Stimulated activated CD4-positive, alpha-beta T cell treated with anti-CD3 and anti-CD28 coated beads, Interleukin-1b, Interleukin-23, amount 100 ng/mL, for 4 hours (primary cell): ENCODE measurements at places on chromosomes 1 and 21.

DNA sequence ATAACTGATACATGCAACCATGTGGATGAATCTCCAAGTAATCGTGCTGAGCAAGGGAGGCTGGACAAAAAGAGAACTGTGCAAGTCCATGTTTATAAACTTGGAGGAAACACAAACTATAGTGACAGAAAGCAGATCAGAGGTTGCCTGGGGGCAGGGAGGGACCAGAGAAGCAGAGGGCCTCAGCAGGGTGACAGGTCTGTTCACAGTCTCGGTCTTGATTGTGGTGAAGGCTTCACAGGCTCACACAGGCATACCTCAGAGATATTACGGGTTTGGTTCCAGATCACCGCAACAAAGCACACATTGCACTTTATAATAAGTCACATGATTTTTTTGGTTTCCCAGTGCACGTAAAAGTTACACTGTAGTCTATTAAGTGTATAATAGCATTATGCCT lies 28.5 kb downstream of the ACOT7 start:
- DNase-seq, result no peak

GRCh38 chr1:50272912-50273311 lies 150.3 kb downstream of the DMRTA2 start:
- no peak for DNase-seq

GRCh38 chr1:78348496-78349284 lies 142.1 kb upstream of the PTGFR start:
- DNase-seq, result no peak

DNA sequence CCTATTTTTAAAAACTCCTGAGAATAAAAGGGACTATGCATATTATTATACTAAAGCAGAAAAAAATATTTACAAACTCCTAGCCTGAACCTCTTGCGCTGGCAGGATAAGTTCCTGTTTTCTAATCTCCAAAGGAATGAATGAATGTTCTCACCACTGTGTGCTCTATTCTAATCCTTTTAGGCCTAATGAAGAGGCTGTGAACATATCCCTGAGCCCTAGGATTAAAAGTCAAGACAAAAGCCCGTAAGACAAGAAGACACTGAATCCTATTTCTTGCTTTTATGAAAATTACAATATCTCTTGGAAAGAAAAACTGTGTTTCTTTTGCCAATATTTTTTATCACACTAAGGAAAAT lies 317.5 kb downstream of the HHAT start:
- no peak for DNase-seq

DNA sequence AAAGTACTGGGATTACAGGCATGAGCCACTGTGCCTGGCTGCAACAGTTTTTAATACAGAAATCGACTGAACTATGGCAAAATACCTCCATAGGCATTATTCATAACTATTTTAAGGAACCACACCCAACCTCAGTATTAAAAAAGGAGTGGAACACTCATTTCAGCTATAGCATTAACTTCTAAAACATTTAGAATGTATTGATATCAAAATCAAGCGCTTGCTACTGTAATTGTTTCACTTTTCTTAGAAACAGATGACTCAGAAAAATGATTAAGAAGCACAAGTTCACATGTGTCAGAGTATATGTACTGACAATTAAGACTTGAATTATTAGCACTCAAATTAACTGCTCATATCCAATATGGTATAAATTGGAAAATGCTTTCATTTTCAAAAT lies 15.1 kb downstream of the AIDA start:
- no peak for DNase-seq

GRCh38 chr1:2317230-2318065 lies 73.9 kb downstream of the MORN1 start:
- no peak for DNase-seq

- no peak for DNase-seq
These were observed 106.6 kb downstream of the OMA1 start for GRCh38 chr1:58439946-58440345.

DNA sequence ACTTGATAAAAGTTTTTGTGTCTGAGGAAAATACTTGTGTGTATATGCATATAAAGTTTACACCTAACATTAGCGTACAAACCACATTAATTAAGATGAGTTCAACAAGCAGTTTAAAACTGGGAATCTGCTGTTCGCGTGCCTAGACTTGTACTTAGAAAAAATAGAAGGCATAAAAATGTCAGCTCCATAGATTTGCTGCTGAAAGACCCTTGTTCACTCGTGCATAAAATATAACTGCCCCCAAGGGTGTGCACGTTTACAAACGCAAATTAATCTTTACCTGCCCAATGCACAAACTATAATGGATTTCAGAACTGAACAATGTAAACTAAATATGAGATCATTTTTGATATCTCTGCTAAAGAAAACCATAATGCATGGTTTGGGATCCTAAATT lies 392.3 kb upstream of the ADGRL2 start:
- no peak for DNase-seq

DNA sequence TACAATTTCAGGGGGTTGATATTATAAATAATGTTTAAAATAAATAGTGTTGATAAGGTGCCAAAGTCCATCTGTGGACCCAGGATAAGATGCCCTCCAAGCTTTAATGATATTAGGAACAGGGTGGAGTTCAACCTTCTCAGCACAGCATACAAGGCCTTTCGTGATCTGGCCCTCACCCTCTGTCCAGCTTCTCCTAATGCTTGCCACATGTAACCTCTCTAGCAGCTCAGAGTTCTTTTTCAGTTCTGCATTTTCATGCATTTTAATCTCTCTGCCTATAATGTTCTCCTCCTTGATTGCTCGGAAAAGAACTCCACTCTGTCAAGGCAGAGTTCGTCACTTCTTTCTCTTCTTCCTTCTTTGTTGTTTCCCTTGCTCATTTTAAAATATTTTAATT lies 21.4 kb upstream of the SMAP2 start:
- no peak for DNase-seq

DNA sequence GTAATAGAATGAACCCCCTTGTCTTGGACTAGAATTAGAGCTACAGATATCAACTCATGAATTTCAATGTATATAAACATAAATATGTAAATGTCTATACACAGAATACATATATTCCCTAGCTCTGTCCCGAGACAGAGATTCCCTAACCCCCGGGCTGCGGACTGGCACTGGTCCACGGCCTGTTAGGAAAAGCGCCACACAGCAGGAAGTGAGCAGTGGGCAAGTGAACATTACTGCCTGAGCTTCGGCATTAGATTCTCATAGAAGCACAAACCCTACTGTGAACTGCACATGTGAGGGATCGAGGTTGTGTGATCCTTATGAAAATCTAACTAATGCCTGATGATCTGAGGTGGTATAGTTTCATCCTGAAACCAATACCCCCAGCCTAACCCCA lies 51.2 kb downstream of the PIK3R3 start:
- no peak for DNase-seq

GRCh38 chr1:29239142-29239541 lies 2.8 kb downstream of the PTPRU start:
- no peak for DNase-seq

DNA sequence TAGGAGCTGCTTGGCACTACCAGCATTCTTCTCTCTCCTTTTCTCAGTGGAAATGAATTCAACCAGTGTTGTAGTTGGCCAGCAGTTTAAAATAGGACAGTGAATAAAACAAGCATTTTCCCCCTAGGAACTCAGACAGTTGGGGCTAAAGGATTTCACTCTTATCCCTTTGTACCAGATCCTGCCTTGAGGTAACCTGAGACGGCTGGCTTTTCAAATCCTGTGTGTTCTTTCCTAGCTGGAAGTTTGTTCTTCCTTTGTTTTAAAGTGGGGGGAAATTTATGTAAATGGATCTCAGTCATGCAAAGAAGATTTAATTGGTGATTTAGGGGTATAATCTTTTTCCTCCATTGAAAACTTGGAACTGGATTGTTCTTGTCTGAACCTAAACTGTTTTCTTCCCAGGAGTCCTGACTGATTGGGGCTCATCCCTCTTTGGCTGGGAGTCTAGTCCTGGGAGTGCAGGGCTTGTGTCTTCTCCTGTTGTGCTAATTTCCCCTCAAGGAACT lies 23.3 kb downstream of the ZP4 start:
- DNase-seq, result no peak

DNA sequence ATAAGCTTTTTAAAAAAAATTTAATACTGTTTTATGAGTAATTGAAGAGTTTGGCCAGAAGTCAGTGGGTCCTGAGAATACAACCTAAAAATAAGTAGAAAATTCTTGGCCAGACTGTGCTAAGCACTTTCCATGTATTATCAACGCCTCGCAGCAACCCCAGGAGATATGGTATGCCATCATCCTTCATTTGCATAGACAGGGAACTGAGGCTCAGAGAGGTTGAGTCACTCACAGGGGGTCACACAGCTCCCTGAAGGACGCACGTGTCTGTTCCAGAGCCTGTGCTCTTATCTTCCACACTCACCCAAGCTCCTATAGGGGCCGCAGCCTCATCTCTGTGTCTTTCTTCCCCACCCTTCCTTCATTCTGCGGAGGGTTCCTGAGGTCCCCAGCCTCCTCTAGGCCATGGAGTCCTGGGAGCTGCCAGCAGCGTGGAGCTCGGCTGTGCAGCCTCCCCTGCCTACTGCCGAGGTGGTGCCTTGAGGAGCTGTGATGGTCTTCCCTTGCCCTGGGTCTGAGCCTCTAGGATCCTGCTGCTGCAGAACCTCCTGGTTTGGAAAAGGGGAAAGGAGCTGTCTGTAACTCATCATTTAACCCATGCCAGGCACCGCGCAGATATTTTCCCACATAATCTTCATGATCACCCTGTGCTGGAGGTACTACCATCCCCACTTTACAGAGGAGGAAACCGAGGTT lies 30.3 kb upstream of the ECE1 start:
- DNase-seq, result no peak

DNA sequence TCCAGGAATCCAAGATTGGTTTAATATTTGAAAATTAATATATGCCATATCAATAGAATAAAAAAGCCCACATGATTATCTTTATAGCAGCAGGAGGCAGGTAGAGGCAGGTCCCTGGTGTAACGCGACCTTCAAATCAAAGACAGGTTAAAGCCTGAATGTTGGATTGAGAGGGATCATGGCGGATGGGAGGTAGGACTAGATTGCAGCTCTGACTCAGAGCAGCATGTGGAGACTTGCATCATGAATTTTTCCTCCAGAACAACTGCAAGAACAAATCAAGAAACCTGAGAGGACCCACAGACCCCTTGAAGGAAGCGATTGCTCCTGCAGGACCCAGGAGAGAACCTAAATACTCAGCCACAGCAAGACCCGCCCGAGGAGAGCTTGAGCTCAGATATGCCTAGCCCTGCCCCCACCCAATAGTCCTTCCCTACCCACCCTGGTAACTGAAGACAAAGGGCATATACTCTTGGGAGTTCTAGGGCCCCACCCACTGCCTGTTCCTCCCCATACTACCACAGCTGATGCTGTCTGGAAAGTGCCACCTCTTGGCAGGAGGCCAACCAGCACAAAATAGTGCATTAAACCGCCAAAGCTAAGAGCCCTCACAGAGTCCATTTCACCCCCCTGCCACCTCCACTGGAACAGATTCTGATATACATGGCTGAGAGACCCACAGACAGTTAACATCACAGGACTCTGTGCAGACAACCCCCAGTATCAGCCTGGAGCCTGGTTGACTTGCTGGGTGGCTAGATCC lies 19.5 kb downstream of the S100B start:
- DNase-seq, result no peak

DNA sequence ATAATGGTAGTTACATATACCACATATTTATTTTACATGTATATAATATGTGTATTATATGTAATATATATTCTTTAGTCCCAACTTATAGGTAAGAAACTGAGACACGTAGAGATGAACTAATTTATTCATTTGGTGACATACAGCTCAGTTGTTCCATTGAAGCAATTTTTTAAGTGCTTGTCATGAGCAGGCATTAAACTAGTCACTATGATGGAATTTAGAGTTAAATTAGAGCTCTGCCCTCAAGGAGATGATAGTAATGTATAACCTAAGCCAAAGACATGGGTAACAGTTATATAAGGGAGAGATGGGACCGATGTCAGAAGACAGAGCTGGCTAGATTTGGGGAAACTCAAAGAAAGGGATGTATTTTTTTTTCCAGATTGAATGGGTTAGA lies 83.0 kb downstream of the ST6GALNAC5 start:
- no peak for DNase-seq

- no peak for DNase-seq
These were observed 45.0 kb downstream of the ZNF281 start for GRCh38 chr1:200364831-200365230.

DNA sequence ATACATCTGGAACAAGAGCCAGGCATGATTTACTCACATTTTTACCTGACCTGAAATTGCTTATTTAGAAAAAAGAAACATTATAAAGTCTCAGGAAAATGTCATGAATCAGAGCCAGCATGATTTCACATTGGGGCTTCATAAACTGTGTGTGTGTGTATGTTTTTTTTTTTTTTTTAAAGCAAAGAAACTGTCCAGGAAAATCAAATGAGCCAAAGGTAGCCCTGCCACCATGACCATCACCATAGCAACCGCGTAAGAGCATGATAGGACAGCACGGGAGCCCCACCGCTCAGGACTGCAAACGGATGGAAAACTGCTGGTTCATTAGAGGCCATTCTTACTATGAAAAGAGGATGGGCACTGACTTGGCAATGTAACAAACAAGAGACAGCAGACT lies 139.2 kb downstream of the NTMT2 start:
- no peak for DNase-seq

DNA sequence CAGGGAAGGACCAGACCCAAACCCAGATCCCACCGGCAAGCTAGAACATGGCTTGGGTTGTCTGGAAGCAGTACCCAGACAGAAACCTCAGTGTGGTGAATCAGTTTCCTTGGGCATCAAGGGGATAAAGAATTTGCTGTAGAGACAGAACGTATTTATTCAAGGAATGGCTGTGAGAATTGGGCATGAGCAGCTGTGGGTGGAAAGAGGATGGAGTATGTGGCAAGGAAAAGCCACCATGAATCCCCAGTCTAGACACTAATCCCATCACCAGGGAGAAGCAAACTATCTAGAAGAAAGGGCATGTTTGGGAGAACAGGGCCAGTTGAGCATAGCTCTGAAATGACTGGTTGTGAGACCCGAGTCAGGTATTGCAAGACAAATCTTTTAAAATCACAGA lies 109.2 kb downstream of the TOMM20 start:
- no peak for DNase-seq

DNA sequence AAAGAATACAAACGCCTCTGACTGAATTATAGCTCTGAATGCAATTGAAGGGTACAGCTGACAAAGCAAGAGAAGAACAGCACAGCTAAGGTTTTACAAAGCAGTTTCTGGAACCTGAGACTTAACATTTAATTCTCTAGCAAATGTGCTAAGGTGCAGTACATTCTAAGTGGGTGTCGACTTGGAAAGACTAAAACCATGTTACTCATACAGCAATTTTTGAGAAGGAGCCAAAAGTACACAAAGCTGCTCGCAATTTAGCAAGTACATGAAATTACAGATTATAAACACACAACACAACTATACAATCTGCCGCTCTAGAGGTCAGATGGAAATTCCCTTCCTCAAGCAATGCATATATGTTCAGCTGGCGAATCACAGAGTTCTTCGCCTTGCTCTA lies 121.9 kb downstream of the TIAM1 start:
- DNase-seq, result no peak

- no peak for DNase-seq
These were observed 15.6 kb downstream of the CFAP410 start for GRCh38 chr21:44323591-44323990.

GRCh38 chr1:10979483-10979920 lies 33.0 kb upstream of the TARDBP start:
- DNase-seq, result no peak

GRCh38 chr1:55604749-55605148 lies 389.6 kb upstream of the USP24 start:
- DNase-seq, result no peak

- DNase-seq, result no peak
These were observed 77.0 kb upstream of the BACE2 start for GRCh38 chr21:41090981-41091380.
